ENCODE measurements at places on chromosomes 7 and 10. TPM values are rescaled to one million over a fixed set of nuclear protein-coding genes. Genes with fewer than 3 reads are reported as not detected.

Gene IFT22
- polyA plus RNA-seq = 24.4 TPM

Gene MTPN
- 101 TPM for polyA plus RNA-seq

Gene GNAT3
- not detected for polyA plus RNA-seq

- no peak for DNase-seq
Measured at GRCh38 chr7:22443370-22444180, 56.4 kb downstream of the STEAP1B start.
